A549 (cell line): ENCODE measurements at places on chromosomes 16 and 17. TPM values are rescaled to one million over a fixed set of nuclear protein-coding genes. Genes with fewer than 3 reads are reported as not detected.

CDK3 gene
- polyA plus RNA-seq = 4.7 to 5.2 TPM (median 5.1 TPM) in 3 replicates

NHLRC4 gene
- 0.07 to 0.09 TPM (median 0.08 TPM) in 3 replicates for polyA plus RNA-seq

NPIPB6 gene
- 3.6 to 3.8 TPM (median 3.7 TPM) in 3 replicates for polyA plus RNA-seq

DGKE gene
- 3.4 to 4.0 TPM (median 3.7 TPM) in 3 replicates for polyA plus RNA-seq
